ENCODE measurements at places on chromosomes 4 and X. TPM values are rescaled to one million over a fixed set of nuclear protein-coding genes. Genes with fewer than 3 reads are reported as not detected.

Gene DDIT4L
- 0.83 TPM for total RNA-seq

Gene SERTM2
- total RNA-seq, result not detected

Gene F8A3
- total RNA-seq, result 9.4 TPM

Gene DDX53
- not detected for total RNA-seq

Gene MUC7
- not detected for total RNA-seq

Gene ATP1B4
- not detected for total RNA-seq

Gene SPANXA1
- not detected for total RNA-seq

Gene SRPK3
- total RNA-seq, result 0.52 TPM

Gene GSX2
- not detected for total RNA-seq

DNA sequence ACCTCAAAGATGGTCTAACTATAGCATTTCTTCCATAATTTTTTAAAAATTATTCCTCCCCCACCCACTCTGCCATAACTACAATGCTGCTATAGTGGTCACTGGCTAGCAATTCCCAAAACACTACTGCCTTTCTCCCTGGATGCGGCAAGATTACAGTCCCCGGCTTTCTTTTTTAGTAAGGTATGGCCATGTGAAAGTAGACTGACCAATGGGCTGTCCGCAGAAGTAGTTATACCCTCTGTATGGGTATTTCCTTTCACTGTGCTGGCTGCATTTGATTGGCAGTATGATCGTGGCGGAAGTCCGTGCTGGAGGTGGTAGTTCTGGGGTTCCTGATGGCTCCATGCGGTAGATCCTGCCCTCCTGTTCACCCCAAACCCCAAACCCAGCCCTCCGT is 166.0 kb downstream of the FBXO8 start:
- H3K4me3 ChIP-seq, result no peak overlapping the region
- H3K27ac ChIP-seq, result no peak overlapping the region
- no peaks in the 10 kb centered on the region for H3K27me3 ChIP-seq
- no peak for DNase-seq

- H3K27ac ChIP-seq, result no peak overlapping the region
- DNase-seq, result no peak
- no peaks in the 10 kb centered on the region for H3K36me3 ChIP-seq
- H3K27me3 ChIP-seq, result no peaks in the 10 kb centered on the region
Measured at GRCh38 chr4:179285696-179286095, 1843.5 kb upstream of the AGA start.

GRCh38 chrX:49896951-49897350 is 17.7 kb downstream of the USP27X start:
- DNase-seq, result no peak
- H3K4me3 ChIP-seq, result no peak overlapping the region
- H3K4me1 ChIP-seq, result no peaks in the 10 kb centered on the region
- H3K36me3 ChIP-seq, result no peaks in the 10 kb centered on the region

GRCh38 chr4:81039351-81039972 is 9.0 kb downstream of the BMP3 start:
- no peak overlapping the region for H3K4me3 ChIP-seq
- H3K27ac ChIP-seq, result peak overlapping the region; percentile 23
- no peaks in the 10 kb centered on the region for H3K27me3 ChIP-seq
- DNase-seq, result no peak
- peaks cover 11% of the 10 kb centered on the region for H3K4me1 ChIP-seq

GRCh38 chr4:106773076-106773905 is 262.8 kb downstream of the DKK2 start:
- no peaks in the 10 kb centered on the region for H3K27me3 ChIP-seq
- no peak for DNase-seq
- no peak overlapping the region for H3K4me3 ChIP-seq

DNA sequence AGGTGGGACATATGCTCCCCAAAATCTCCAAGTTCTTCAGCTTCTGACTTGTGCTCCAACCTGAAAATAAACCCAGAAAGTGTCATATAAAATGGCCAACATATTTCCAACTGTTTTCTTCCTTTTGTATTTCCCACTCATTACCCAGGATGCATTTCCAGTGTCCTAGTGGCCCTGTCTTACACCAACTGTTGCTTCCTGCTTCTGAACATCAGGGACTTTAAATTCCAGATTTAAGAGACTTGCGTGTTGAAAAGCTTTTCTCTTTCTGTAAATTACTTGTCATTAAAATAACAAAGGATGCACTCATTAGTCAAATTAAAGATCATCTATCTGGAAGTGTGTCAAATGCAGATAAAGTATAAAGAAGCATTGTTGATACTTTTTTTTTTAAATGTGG is 19.9 kb downstream of the MID1 start:
- H3K4me1 ChIP-seq, result no peaks in the 10 kb centered on the region
- H3K27me3 ChIP-seq, result no peaks in the 10 kb centered on the region
- H3K4me3 ChIP-seq, result no peak overlapping the region
- DNase-seq, result no peak

DNA sequence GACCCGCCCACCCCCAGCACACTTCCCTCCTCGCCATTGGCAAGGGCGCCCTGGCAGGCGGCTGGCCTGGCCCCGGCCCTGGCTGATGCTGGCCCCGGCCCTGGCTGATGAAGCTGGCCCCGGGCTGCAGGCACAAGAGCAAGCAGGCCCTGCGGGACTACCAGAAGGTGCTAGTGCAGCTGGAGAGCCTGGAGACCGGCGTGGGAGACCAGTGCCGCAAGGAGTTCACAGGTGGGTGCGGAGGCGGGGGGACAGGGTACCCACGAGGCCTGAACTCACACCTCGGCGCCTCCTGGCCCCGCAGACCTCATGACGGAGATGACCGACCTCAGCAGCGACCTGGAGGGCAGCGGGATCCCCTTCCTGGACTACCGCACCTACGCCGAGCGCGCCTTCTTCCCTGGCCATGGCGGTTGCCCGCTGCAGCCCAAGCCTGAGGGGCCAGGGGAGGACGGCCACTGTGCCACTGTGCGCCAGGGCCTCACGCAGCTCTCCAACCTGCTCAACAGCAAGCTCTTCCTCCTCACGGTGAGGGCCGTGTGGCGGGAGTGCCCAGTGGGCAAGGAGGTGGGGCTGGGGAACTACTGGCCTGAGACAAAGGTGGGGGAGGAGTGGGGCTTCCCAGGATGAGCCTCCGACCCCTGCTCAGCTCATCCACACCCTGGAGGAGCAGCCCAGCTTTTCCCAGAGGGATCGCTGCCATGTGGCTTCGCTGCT is 6.1 kb upstream of the SRPK3 start:
- H3K4me1 ChIP-seq, result no peaks in the 10 kb centered on the region
- no peak for DNase-seq
- no peak overlapping the region for H3K27ac ChIP-seq
- H3K27me3 ChIP-seq, result no peaks in the 10 kb centered on the region
- no peak overlapping the region for H3K4me3 ChIP-seq

DNA sequence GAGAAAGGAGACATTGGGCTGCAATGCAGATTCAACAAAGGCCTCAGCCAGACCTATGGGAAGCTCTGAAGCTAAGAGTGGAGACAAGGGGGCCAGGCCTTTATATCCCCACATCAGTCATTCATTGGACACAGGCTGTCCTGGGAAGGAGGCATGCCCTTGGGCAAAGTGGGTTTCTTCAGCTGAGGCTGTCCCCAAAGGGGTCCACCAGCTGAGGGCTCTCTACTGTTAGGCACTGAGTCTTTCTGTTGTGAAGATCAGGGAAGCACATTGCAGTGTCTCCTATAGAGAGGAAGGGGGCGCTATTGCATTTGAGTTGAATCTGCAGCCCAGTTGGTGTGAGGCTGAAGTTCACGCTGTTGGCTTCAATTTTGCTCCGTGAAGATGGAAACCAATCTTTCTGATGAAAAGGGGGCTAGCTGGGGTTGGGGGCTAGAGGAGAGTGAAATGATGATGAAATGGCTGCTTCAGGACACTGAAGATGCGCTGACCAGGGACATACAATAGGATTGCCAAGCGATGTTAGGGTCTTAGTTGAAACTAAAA is 48.0 kb downstream of the SLC25A5 start:
- no peaks in the 10 kb centered on the region for H3K27me3 ChIP-seq
- no peak overlapping the region for H3K27ac ChIP-seq
- no peaks in the 10 kb centered on the region for H3K4me1 ChIP-seq
- no peaks in the 10 kb centered on the region for H3K36me3 ChIP-seq

- peaks cover 15% of the 10 kb centered on the region for H3K4me1 ChIP-seq
- H3K4me3 ChIP-seq, result no peak overlapping the region
- H3K27me3 ChIP-seq, result no peaks in the 10 kb centered on the region
- DNase-seq, result no peak
- H3K27ac ChIP-seq, result no peak overlapping the region
Measured at GRCh38 chr4:38378478-38378877, 285.5 kb upstream of the KLF3 start.

GRCh38 chr4:28232951-28233350 is 1372.3 kb downstream of the STIM2 start:
- no peak overlapping the region for H3K27ac ChIP-seq
- H3K4me3 ChIP-seq, result no peak overlapping the region
- DNase-seq, result no peak
- no peaks in the 10 kb centered on the region for H3K36me3 ChIP-seq
- H3K4me1 ChIP-seq, result no peaks in the 10 kb centered on the region

GRCh38 chrX:136823175-136823574 is 42.4 kb upstream of the ARHGEF6 start:
- no peak overlapping the region for H3K27ac ChIP-seq
- DNase-seq, result no peak
- no peak overlapping the region for H3K4me3 ChIP-seq
- H3K36me3 ChIP-seq, result no peaks in the 10 kb centered on the region

DNA sequence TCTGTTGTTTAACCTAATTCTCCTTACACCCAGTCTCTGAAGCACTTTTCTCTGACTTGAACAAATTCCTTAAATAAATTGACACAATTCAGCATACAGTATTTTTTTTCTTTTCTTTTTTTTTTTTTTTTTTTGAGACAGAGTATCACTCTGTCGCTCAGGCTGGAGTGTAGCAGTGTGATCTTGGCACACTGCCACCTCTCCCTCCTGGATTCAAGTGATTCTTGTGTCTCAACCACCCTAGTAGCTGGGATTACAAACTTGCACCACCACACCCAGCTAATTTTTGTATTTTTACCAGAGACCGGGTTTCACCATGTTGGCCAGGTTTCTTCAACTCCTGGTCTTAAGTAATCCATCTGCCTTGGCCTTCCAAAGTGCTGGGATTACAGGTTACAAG is 1498.1 kb upstream of the PCDH10 start:
- DNase-seq, result no peak
- H3K4me3 ChIP-seq, result no peak overlapping the region
- no peaks in the 10 kb centered on the region for H3K36me3 ChIP-seq
- no peak overlapping the region for H3K27ac ChIP-seq
- no peaks in the 10 kb centered on the region for H3K4me1 ChIP-seq

DNA sequence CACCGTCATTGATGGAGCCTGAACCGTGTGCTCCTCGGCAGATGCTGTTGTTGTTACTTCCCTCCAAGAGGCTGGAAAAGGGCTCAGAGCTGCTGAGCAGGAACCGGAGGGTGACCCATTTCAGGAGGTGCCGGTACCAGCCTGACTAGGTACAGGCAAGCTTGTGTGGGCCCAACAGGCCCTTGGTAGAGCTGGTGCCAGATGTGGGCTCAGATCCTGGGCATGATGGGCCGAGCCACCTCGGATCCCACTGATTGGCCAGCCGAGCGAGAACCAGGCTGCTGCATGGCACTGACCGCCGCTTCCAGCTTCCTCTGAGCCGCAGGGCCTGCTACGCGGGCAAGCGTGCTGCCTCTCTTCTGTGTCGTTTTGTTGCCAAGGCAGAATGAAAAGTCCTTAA is 33.7 kb downstream of the NOP14 start:
- no peak overlapping the region for H3K4me3 ChIP-seq
- H3K36me3 ChIP-seq, result peaks cover 73% of the 10 kb centered on the region
- H3K27me3 ChIP-seq, result no peaks in the 10 kb centered on the region
- H3K27ac ChIP-seq, result no peak overlapping the region

DNA sequence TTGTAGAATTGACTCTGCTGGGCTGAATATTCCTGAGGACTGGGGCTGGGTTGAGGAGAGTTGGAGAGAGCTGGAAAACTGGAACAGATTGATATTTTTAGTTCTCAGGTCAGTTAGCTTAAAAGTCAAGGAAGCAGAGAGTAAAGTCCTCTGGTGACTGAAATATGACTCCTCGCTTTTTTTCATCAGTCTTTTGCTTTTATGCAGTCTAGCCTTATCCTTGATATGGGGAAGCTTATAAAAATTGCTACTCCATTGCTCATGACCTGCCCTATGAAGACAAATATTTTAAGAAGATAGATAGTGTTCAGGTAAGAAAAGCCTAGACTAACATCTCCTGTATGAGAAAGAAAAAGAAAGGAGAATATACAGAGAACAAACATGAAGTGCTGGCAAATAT is 152.7 kb downstream of the C4orf33 start:
- H3K4me1 ChIP-seq, result no peaks in the 10 kb centered on the region
- H3K36me3 ChIP-seq, result no peaks in the 10 kb centered on the region
- no peak overlapping the region for H3K27ac ChIP-seq
- no peak for DNase-seq
- no peak overlapping the region for H3K4me3 ChIP-seq

GRCh38 chr4:140070366-140070765 is 83.6 kb downstream of the MAML3 start:
- no peak overlapping the region for H3K27ac ChIP-seq
- no peaks in the 10 kb centered on the region for H3K36me3 ChIP-seq
- H3K4me3 ChIP-seq, result no peak overlapping the region
- H3K4me1 ChIP-seq, result no peaks in the 10 kb centered on the region

DNA sequence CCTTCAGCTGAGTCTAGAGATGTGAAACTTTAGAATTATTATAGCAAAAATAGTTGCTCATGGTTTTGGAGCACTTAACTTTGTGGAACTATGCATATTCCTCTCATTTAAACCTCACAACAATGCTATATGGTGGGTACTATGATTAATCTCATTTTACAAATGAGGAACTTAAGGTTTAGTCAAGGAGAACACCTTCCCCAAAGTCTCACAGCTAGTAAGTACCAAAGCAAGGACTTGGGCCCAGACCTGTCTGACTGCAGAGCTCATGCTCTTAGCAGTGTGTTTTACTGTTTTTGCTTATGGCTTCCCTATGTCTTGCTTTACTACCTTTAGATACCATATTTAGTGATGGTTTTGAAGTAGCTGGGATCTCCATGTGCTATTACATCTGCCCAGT is 5.1 kb downstream of the UBE2A start:
- H3K4me3 ChIP-seq, result no peak overlapping the region
- H3K36me3 ChIP-seq, result no peaks in the 10 kb centered on the region
- H3K27ac ChIP-seq, result no peak overlapping the region
- H3K4me1 ChIP-seq, result peaks cover 30% of the 10 kb centered on the region
- no peak for DNase-seq
- no peaks in the 10 kb centered on the region for H3K27me3 ChIP-seq

- no peak for DNase-seq
- H3K4me1 ChIP-seq, result no peaks in the 10 kb centered on the region
- H3K36me3 ChIP-seq, result peaks cover 88% of the 10 kb centered on the region
- no peak overlapping the region for H3K4me3 ChIP-seq
Measured at GRCh38 chr4:2689825-2690700, 66.1 kb downstream of the TNIP2 start.
